ENCODE measurements at places on chromosomes 7 and 10.

- DNase-seq, result no peak
Measured at GRCh38 chr10:125886914-125887512, 5.9 kb upstream of the DHX32 start.

DNA sequence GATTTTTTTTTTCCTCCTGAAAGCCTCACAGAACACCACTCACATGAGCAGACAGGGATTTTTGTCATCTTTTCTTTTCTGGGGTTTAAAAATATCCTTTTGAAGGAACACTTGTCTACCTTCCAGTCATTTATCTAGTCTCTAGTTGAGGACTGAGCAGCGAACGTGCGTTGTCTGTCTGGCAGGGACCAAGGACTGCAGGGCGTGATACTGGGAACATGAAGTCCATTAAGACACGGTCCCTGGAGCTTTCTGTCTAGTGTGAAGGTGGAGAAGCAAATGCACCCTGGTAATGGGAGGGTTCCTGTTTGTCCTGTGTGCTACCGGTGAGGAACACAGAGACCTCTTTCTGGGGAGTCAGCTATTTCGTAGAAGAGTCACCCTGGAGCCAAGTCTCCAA is 207.4 kb downstream of the TMEM178B start:
- no peak for DNase-seq

- DNase-seq, result no peak
Measured at GRCh38 chr7:68440866-68441265, 1157.4 kb upstream of the AUTS2 start.

DNA sequence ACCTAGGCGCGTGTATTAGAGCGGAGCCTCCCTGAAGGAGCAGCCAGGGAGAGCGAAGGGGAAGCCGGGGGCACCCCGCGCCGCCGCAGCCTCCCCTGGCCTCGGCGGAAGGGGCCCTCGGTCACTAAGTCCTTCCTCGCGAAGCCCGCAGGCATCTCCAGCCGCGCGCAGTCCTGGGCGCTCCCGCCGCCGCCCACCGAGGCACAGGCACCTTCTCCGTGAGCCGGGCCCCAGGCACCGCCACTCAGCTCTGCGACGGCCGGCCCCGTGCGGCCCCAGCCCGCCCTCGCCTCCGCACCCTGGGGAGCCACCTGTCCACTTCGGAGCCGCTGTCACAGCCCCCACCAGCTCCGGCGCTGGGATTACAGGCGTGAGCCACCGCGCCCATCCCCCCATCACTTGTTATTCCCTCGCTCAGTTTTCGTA is 80.8 kb downstream of the ZNF467 start:
- no peak for DNase-seq

- DNase-seq, result no peak
Measured at GRCh38 chr7:148540041-148540738, 50.4 kb upstream of the C7orf33 start.

DNA sequence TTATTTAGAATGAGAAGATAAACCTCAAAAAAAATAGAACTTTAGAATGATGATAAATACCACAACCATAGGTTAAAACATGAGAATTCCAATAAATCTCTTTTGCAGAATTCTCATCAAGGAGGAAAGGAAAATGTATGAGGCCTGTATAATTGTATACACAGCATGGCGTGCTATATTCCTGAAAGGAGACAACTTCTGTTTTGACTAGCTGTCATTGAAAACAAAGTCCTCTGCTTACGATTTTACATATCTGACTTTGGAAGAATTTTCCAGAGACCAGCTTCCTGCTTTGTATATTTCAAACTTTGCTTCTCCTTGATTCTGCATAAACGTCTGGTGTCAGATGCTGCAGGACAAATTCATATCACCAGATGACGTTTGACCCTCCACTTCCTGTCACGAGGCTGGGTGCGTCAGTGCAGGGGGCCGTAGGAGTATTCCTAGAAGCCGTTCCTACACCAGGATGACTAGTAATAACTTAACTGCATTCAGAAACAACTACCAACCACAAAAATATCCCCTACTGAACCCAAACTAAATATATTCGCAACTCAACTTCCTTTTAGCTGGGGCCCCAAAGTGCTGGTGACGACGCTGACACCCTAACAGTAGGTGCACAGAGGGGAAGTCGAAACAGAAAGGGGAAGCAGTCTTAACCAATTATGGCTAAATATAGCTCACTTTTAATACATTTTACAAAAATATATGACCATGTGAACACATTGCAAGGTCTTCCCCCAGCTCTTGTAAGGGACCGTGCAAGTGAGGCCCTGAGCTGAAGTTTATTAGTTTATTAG is 178.6 kb upstream of the INHBA start:
- peak; percentile 44 for DNase-seq

DNA sequence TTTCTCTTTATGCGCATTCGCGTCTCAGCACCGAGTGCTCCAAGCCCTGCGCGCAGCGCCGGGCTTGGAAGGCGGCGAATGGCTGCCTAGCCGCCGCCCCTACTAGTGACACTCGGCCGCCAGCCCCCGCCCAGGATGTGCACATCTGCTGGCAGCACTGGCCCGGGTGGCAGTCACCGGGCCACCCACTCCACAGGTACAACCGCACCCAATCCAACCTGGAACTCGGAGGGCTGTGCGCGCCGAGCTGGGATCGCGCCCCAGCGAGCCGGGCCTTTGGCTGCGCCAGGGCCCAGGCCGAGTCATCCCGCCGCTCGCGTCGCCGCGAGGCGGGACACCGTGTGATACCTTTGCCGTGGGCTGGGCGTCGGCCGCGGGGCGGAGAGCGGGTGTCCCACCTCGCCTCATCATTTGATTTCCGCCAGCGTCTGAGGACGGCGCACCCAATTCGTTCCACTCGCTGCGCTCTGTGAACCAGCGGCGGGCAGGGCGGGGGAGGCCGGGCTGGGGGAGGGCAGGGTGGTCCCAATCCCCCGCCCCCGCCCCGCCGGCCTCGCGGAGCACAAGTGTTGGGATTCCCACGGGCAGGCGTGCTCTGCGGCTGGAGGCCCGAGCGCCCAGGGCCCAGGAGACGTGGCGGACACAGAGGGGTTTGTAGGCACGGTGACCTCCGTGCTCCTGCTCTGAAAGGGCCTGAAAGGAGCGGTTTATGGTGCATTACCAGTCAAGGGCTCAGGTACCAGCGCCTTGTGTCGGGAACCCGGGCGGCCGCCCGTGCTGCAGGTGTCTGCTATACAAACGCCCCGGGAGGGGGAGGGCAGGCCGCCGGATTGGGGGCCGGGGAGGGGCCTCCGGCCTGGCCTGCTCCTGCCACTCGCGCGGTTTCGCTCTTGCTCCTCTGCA is 17.8 kb upstream of the PTF1A start:
- DNase-seq, result no peak

DNA sequence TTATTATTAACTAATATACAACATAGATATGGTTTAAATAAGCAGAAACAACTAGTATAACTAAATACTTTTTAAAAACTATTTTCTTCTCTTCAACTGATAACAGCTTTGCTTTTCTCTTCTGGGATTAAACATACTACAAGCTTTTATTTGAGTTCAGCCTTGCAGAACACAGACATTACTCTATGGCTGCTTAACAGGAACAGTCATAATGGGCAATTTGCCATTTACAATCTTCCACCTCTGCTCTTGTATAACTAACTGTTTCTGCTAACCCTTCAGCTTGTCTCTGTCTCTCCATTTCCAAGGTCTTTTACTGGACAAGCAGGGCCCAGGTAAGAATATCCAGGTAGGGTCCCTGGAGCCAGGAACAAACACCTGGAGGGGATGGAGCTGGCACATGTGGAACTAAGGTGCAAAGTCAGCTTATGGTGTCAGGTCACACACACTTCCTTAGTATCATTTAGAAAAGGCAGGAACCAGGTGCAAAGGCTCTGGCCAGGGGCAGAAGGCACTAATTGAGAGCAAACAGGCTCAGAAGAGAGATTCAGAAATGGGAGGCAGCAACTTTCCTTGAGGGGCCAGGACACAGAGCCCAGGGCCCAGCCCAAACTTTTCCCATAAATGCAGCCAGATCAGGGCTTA is 93.1 kb downstream of the STRA8 start:
- DNase-seq, result no peak

DNA sequence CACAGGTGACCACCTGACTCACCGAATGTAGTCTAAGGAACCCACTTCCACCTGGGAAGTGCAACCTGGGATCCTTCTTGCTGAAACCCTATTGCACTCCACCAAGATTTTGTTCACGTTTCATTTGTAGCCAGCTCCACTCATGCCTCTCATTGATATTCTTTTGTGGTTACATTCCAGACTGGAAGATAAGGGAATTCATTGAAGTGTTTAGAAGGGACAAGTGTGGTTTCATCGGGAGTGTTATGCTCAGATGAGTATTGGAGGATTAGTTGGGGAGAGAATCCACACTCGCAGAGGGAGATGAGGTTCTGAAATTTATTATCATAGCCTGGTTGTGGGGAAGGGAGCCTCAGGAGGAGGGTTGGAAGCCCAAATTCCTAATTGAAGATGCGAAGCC is 320.4 kb downstream of the KCNMA1 start:
- DNase-seq, result no peak

DNA sequence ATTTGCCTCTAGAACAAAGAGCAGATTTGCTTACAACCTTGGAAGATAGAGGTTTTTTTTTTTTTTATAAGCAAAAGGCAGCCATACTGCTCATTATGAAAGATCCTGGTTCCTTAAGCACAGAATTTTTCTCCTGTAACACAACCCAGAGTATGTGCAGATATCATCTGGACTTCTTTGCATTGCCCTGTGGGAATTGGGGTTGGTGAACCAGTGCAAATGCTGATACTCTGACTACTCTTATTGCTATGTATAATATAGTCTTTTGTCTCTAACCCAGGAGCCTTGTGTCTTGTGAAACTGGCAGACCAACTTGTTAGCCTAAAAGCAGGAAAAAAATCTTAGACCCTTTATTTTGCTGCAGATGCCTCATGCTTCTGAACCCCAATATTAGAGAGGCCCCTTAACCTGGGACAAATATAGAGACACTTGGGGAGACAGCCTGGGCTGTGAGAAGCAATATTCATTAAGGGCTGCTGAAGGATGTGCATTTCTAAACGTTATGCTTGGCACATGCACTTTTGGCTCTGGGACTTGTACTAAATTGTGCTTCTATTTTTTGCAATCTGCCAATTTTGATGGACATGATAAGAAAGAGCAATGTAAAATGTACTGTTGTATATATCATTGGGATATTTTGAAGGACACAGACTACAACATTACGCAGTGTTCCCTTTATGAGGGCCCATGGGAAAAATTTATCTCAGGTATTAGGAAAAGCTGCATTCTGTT is 78.9 kb downstream of the ANLN start:
- DNase-seq, result no peak

GRCh38 chr10:89207181-89207800 is at the start of gene CH25H:
TSS of gene CH25H (minus strand) at chr10:89207317. CDS start at chr10:89207292, 25 bp downstream.
- peak; percentile 20 for DNase-seq

DNA sequence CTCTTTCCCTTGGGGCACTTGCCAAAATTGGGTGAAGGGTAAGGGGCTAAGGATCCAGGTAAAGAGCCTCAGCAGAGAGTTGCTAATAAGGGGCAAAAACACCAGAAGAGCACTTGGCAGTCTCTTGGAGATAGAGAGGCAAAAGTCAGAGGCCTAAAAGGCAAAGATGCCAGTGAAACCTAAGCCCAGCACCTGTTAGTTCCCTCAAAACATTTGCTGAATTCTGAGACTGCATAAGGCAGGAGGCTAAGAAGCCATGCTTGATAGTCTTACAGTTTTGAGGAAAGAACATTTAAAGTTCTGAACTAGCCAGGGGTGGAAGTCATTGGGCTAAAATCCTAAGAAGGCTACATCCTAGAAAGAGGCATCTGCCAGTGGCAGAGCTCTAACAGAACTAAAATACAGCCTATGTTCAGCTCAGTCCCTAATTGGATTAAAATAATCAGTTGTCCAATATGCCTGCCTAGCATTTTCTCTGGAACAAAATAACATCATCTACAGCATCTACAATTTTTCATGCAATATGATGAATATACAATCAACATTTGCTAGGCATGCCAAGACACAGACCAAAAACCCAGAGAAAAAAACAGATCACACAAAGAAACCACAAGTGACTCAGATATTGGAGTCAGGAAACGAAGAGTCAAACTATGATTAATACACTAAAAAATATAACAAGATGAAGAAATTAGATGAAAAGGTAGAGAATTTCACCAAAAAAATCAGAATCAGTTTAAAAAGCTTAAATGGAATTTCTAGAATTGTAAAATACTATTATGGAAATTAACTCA is 7.7 kb downstream of the HTR7 start:
- no peak for DNase-seq

DNA sequence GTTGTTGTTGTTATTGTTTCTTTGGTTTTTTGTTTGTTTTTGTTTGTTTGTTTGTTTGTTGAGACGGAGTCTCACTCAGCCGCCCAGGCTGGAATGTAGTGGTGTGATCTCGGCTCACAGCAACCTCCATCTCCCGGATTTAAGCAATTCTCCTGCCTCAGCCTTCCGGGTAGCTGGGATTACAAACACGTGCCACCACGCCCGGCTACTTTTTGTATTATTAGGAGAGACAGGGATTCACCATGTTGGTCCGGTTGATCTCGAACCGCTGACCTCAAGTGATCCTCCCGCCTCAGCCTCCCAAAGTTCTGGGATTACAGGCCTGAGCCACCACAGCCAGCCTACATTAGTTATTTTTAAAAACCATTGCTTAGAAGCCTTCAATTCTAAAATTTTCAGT is 45.0 kb downstream of the FOXP2 start:
- DNase-seq, result no peak

DNA sequence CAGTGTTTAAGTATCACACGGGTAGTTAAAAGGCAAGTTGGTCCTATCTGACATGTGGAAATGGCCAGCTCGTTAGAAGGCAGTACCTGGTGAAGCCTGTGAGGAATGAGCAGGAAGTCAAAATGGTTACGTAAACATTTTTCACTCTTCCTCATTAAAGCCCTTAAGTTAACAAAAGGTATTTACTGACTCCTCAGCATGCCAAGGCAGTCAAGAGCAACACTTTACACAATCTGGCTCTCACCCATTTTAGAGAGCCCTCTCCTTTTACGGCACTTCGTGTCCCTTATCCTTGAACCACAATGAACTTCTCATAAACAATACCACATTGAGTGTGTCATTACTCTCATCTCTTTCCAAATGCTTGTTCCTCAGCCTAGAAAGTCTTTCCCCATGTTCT is 11.0 kb upstream of the RSBN1L start:
- DNase-seq, result no peak

Data from CD8-positive, alpha-beta memory T cell (primary cell).